ENCODE measurements at places on chromosomes 1 and 21.

GRCh38 chr1:224816062-224816461 is 113.4 kb upstream of the DNAH14 start:
- DNase-seq: no peak

GRCh38 chr1:226485192-226485591 is 63.4 kb upstream of the STUM start:
- DNase-seq: no peak

- DNase-seq: no peak
Observed at GRCh38 chr1:198259333-198260074, 102.7 kb downstream of the NEK7 start.

DNA sequence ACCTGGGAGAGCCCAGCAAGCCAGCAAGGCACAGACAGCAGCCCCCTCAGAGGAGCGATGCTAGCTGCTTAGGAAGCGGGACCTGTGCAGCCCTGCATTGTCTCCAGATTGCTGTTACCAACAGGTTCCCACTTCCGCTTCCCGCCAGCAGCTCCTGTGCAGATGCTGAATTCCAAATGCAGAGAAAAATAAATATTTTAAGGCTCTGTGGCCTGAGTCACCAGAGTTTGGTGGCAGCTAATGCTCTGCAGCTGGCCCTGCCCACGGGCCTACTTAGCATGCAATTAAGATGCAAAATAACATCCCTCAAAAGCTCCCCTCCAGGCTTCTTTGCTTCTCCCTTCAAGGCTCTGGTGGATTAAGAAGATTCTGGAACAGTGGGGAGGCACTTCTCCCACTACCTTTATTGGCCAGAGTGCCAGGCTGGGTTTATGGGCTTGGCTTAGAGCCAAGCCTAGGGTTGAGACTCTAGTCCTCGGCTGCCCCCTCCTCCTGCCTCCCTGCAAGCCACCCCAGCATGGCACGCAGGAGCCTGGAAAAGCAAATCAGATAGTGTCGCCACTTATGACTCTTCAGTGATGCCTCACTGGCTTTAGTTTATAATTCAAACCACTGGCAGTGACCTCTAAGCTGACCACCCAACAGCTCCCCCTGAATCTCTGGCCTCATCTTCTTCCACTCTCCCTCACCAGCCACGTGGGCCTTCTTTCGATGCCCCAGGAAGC is 207.1 kb upstream of the ZC3H12A start:
- DNase-seq: no peak

DNA sequence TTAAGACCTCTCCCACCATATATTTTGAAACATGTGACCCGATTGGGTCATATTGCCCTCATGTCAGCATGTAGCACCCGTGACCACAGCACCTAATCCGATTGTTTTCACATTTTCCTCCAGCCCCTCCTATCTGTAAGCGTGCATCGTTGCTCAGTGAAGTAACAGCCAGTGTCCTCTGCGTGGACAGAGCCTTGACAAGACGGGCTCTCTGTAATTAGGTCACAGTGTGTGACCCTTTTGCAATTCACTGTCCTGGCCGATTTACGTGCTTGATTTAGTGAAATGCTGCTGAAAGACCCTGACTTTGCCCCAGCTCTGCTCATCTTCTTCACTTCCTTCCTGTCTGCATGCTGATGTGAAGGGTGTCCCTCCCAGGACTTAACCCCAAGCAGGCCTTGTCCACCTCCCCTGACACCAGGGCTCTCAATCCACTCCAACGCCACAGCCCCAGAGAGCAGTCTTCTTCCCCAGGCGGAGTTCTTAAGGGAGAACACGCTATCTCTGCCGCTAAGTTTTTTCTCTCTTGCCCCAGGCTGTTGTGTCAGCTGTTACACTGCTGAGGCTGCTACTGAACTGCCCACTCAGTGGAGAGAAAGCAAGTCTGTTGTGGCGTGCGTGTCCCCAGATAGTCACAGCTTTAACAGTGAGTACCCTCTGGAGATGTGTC is 19.4 kb downstream of the URB2 start:
- DNase-seq: no peak

DNA sequence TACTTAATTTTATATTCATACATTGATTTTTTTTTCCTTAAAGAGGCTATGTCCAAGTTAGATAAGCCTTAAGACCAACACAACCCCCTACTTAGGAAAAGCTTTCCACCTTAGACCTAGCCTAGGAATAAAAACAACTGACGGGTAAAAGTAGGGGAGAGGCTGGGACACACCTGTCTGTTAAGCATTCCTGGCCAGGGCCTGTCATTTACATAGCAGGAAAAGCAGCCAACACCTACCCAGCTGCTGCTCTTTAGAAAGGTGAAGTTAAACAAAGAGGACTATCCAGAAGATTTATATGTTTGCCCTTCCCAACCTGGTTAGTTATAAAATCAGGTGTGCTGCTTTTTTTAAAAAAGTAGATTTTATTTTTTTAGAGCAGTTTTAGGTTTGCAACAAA is 29.1 kb upstream of the SAMD13 start:
- DNase-seq: no peak

- no peak for DNase-seq
Observed at GRCh38 chr1:43134068-43134467, 38.0 kb downstream of the EBNA1BP2 start.

DNA sequence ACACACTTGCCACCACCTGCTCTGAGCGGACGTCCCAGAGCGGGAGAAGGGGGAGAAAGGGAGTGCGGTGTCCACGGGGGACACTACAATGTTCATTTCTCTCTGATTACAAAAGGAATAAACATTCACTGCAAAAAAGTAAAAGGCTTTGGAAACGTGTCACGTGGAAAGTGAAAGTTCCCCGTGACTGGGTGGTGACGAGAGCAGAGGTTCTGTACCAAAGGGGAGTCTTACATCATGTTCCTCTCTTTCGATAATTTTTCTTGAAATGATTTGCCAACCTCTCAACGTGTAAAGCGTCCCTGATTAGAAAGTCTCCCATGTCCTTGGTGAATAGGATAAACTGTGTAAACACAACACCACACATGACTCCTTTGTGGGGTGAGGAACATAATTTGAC is 22.0 kb upstream of the PRDM15 start:
- no peak for DNase-seq

GRCh38 chr1:157233131-157233530 is 94.9 kb upstream of the ETV3 start:
- DNase-seq: no peak

DNA sequence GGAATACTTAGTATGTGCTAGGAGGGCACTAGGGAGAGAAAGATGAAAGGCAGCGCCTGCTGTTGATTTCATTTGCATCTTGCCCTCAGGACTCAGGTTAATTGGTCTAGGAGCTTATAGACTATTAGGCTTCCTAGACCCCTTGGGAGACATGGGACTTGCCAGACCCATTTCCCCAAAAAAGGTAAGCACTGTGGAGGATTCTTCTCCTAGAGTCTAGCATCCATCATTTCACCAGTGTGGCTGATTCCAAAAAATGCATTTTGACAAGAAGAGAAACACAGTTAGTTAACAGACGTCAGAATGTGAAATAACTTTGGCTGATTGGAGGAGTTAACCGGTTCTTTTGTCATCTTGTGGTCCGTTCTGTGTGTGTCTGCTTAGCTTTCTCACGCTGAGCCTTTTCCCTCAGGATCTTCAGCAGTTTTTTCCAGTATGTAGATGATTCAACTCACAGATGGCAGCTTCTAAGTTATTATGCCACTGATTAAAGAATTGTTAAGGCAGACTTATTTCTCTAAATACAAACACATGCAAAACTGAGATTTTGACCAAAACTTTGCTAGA is 108.8 kb downstream of the KIF26B start:
- DNase-seq: no peak

- no peak for DNase-seq
Observed at GRCh38 chr1:52637946-52638345, 5.0 kb downstream of the SHISAL2A start.

- no peak for DNase-seq
Observed at GRCh38 chr1:231062500-231063270, 22.6 kb upstream of the FAM89A start.

- no peak for DNase-seq
Observed at GRCh38 chr1:18998016-18998724, 41.7 kb upstream of the IFFO2 start.

- DNase-seq: no peak
Observed at GRCh38 chr1:187001198-187001889, 172.6 kb downstream of the PLA2G4A start.

GRCh38 chr1:9009438-9010370 is 16.5 kb downstream of the SLC2A7 start:
- DNase-seq: no peak

DNA sequence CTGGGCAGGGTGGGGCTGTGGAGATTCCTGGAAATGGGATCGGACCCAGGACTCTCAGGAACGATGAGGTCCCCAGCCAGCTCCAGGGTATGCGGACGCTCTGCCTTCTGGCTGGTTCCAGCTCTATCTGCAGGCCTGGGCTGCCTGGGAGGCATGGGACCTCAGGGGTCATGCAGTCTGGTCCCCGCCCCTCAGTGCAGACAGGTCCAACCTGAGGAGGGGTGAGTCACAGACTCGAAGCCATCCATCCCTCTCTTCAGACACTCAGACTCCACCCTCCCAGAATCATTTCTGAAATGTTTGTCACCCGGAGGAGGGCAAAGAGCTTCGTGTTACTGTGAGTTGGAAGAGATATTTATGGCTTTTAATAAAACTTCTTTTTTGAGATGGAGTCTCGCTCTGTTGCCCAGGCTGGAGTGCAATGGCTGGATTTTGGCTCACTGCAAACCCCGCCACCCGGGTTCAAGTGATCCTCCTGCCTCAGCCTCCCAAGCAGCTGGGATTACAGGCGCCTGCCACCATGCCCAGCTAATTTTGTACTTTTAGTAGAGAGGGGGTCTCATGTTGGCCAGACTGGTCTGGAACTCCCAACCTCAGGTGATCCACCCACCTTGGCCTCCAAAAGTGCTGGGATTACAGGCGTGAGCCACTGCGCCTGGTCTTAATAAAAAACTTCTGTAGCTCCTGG is 5.9 kb upstream of the MYOM3 start:
- DNase-seq: no peak

- no peak for DNase-seq
Observed at GRCh38 chr21:36491209-36491910, 11.4 kb upstream of the CLDN14 start.

DNA sequence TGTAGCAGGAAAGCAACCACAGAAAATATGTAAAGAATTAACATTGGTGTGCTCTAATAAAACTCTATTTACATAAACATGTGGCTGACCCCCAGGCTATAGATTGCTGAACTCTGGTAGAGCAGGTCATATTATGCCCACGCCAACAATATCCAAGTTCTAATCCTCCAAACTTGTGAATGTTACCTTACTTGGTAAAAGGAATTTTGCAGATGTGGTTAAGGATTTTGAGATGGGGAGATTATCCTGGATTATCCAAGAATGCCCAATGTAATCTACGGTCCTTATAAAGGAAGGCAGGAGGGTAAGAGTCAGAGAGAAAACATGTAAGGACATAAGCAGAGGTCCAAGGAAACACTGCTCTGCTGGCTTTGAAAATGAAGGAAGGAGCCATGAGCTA is 201.0 kb downstream of the USH2A start:
- no peak for DNase-seq

DNA sequence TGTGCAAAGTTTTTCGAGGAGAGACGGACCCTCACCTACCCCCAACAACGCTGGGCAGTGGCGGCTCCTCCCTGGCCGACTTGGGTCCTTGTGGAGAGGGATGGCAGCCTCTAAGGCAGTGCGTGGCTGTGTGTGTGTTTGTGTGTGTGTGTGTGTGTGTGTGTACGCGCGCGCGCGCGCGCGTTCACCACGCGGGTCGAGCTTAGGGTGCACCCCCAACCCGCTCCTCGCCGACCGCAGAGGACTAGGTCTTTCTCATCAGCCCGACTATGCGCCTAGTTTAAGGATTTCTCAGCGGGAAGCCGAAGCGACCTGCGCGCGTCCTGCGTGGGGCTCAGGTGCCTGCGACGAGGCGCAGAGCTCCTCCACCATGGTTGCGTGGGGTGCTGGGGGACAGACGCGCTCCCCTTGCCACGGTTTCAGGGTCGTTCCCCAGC is 940 bp downstream of the SOX13 start:
- DNase-seq: peak; percentile 40

DNA sequence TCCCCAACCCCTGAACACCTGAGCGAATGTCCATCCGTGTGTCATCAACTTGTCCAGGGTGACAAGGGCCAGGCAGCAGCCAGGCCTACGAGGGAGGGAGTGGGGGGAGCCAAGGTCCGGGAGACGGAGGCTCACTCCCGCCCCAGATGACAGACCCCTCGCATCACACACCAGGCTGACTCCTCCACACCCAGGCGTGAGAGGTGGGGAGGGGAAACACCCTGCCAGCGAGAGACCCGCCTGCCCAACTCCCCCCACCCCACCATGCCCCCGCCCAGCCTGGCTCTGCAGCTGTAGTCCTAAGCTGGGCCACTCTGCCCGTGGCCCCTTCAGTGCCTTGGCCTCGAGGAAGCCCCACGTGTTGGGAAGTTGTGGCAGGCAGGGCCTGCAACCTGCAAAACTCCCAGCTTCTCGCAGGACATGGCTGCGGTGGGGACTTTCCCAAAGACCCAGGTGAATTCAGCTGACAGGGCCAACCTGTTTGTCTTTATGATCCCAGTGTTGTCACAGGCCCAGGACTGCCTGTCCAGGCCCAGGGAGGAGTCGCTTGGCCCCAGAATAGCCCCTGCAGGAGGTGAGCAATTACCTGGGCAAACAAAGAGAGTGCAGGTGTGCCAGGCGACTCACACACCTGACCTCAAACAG is 62.9 kb downstream of the RIPK4 start:
- DNase-seq: no peak

DNA sequence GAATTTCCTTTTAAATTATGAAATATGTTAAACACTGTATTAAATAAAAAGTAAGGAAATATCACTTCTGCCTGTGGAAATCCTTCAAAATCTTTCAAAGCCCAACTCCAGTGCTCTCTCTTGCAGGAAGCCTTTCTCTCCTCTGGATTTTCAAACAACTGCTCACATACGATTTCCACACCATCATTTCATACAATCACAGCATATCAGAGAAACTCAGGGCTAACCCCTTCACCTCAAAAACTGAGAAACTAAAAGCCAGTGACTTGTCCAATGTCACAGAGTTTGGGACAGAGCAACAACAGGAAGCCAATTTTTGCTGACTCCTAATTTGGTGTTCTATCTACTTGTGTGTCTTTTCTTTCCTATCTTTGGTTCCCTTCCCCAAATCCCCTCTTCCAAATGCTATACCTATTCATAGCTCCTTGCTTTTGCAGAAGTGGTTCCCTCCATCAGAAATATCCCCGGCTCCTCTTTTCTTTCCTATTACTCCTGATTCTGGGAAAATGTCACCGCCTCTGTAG is 12.4 kb upstream of the TAL1 start:
- DNase-seq: no peak

DNA sequence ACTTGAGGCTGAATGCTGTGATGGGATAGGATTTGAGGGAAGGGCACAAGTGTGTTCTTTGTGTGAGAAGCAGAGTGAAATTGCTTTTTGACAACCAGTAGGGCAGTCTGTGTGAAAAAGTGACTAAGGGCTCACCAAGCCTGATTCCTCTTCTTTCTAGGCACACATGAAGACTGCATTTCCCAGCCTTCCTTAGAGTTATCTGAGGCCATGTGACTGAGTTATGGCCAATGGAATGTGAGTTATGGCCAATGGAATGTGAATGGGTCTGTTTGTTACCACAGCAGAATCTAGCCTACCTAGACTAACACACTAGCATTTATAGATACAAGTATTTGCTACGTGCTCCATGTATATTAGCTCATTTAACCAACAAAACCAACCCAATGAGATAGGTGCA is 35.3 kb upstream of the DIRAS3 start:
- no peak for DNase-seq

GRCh38 chr1:230350208-230350921 is 75.8 kb downstream of the PGBD5 start:
- DNase-seq: no peak
